Epithelial cell of alveolus of lung (primary cell): ENCODE measurements at places on chromosomes 7 and 10. TPM values are rescaled to one million over a fixed set of nuclear protein-coding genes. Genes with fewer than 3 reads are reported as not detected.

The HTR5A gene
- not detected in 2 replicates for total RNA-seq

The HDAC9 gene
- 1.3 TPM in 1 of 2 replicates, not detected in the other for total RNA-seq

The SFTPD gene
- not detected in 2 replicates for total RNA-seq

The TRPV6 gene
- total RNA-seq, result 0.39 TPM in 1 of 2 replicates, not detected in the other
